Left lung (tissue), 14 donors: ENCODE measurements at places on chromosomes 5 and 9. TPM values are rescaled to one million over a fixed set of nuclear protein-coding genes. Genes with fewer than 3 reads are reported as not detected.

IFNB1 gene
- total RNA-seq = not detected

CTSV gene
- 1.1 TPM for total RNA-seq

OTP gene
- not detected for total RNA-seq

TLX3 gene
- total RNA-seq = not detected

CDKN2A gene
- 1.2 TPM for total RNA-seq

TEX48 gene
- total RNA-seq = not detected

CCDC192 gene
- total RNA-seq = not detected

APBA1 gene
- 2.5 TPM for total RNA-seq

DNA sequence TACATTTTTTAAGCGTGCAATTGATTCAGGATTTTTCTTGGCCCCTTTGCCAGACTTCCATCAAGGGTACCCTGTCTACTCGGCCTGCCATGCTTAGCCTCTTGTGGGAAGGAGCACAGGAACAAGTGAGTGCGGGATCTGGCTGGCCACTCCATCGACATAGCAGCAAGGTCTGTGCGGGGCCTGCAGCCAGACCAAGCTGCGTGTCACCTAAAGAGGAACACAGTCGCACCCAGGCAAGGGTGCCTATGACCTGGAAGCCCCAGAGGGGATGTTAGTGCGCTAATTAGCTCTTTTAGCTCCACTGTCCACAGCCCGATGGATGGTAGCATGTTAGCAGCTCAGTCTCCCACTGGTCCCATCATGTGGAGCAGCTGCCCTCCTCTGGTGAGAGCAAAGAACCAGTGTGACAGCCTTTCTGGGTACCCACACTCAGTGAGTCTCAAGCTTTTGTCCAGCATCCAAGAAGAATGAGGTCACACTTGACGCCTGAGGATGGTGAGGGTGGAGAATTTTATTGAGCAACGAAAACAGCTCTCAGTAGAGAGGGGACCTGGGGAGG is 38.7 kb downstream of the FTMT start:
- no peak overlapping the region for H3K4me3 ChIP-seq
- no peaks in the 10 kb centered on the region for H3K36me3 ChIP-seq
- H3K4me1 ChIP-seq = no peaks in the 10 kb centered on the region
- H3K27me3 ChIP-seq = no peaks in the 10 kb centered on the region

DNA sequence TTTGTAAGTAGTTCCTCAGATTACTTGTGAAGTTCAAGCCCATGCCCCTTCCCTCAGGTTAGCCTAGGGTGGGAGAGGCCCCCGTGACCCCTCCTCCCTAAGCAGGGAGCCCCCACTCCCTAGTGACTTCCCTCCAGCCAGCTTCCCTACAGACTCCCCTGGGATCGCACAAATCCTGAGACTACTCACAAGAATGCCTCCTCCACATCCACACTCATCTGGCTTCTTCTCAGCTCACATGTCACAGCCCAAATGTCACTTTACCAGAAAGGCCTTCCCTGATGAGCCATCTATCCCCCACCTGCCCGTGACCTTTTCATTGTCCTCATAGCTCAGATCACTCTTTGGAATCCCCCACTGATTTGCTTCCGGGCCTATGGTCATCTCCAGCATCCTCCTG is 96.7 kb upstream of the ARAP3 start:
- DNase-seq = no peak
- no peaks in the 10 kb centered on the region for H3K27me3 ChIP-seq
- no peak overlapping the region for H3K4me3 ChIP-seq

DNA sequence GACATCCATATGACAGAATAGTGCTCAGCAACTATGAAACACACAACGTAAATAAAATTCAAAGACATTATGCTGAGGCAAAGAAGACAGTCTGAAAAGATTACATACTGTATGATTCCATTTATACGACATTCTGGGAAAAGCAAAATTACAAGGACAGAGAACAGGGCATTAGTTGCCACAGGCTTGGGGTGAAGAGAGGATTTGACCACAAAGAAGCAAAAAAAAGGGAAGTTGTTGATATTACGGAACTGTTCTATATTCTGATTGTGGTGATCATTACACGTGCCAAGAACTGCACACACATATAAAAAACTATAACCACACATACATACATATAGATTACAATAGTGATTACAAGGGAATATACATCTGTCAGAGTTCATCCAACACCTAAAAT is 24.1 kb downstream of the CDK5RAP2 start:
- no peaks in the 10 kb centered on the region for H3K27me3 ChIP-seq
- H3K4me3 ChIP-seq = no peak overlapping the region
- DNase-seq = no peak
- no peaks in the 10 kb centered on the region for H3K4me1 ChIP-seq
- H3K27ac ChIP-seq = no peak overlapping the region

DNA sequence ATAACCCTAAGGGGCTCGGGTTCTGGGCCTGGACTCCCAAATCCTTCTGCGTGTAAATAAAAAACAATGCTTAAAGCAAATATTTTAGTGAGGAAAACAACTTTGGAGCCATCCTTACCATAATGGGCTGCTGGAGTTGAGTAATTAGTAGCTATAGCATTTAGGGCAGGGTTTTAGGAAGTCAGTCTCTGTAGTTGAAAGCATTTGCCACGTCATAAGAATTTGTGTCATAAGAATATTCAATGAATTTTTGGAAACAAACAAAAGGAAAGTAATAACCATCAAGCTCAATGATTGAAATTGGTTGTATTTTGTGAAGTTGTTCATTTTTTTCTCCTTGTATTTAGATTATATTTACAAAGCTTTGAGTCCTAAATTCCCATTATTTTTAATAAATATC is 114.8 kb upstream of the ELL2 start:
- H3K4me1 ChIP-seq = no peaks in the 10 kb centered on the region
- H3K36me3 ChIP-seq = no peaks in the 10 kb centered on the region
- no peak overlapping the region for H3K4me3 ChIP-seq
- no peak overlapping the region for H3K27ac ChIP-seq
- no peaks in the 10 kb centered on the region for H3K27me3 ChIP-seq
- DNase-seq = no peak

DNA sequence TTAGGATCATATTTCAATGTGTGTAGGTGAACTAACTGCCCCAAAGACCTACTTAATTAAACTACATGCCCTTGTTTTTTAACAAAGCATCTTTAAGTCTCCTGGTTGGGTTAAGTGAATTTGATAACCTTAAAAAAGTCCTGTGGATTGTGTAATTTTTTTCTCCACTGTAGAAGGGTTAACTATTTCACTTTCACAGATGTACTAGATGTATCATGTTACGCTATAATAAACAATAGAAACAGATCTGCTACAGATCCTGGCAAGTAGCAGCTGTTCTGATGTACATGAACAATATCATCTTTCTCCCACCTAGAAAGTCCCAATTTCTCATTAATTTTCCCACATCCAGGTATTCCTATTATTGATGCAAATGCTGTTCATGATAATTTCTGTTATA is 18.9 kb downstream of the KIF24 start:
- H3K4me1 ChIP-seq = no peaks in the 10 kb centered on the region
- no peak overlapping the region for H3K27ac ChIP-seq
- H3K4me3 ChIP-seq = no peak overlapping the region
- no peaks in the 10 kb centered on the region for H3K36me3 ChIP-seq
- DNase-seq = no peak
- no peaks in the 10 kb centered on the region for H3K27me3 ChIP-seq

- H3K4me3 ChIP-seq = no peak overlapping the region
- no peak for DNase-seq
- peaks cover 28% of the 10 kb centered on the region for H3K27me3 ChIP-seq
- H3K27ac ChIP-seq = no peak overlapping the region
- peaks cover 8% of the 10 kb centered on the region for H3K4me1 ChIP-seq
- H3K36me3 ChIP-seq = no peaks in the 10 kb centered on the region
Measured at GRCh38 chr5:35233121-35233520, 2.8 kb upstream of the PRLR start.

- no peak overlapping the region for H3K4me3 ChIP-seq
- H3K27me3 ChIP-seq = peaks cover 22% of the 10 kb centered on the region
- H3K27ac ChIP-seq = no peak overlapping the region
- DNase-seq = no peak
- peaks cover 72% of the 10 kb centered on the region for H3K4me1 ChIP-seq
Measured at GRCh38 chr5:36688722-36689121, 82.3 kb downstream of the SLC1A3 start.

GRCh38 chr9:692636-693129 is 148.8 kb upstream of the DMRT1 start:
- no peak for DNase-seq
- no peaks in the 10 kb centered on the region for H3K27me3 ChIP-seq
- H3K27ac ChIP-seq = peak overlapping the region; percentile 77

- no peaks in the 10 kb centered on the region for H3K36me3 ChIP-seq
- no peak overlapping the region for H3K27ac ChIP-seq
- H3K27me3 ChIP-seq = no peaks in the 10 kb centered on the region
- DNase-seq = no peak
Measured at GRCh38 chr5:14854799-14855198, 16.8 kb downstream of the ANKH start.

DNA sequence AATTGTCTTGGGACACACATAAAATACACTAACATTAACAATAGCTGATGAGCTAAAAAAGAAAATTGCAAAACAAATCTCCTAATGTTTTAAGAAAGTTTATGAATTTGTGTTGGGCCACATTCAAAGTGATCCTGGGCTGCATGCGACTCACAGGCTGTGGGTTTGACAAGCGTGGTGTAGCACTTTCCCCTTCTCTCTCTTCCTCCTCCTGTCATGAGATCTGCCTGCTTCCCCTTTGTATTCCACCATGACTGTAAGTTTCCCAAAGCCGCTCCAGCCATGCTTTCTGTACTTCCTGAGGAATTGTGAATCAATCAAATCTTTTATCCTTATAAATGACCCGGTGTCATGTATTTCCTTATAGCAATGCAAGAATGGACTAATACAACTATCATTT is 178.0 kb downstream of the TLR4 start:
- H3K4me3 ChIP-seq = no peak overlapping the region
- no peak overlapping the region for H3K27ac ChIP-seq
- no peaks in the 10 kb centered on the region for H3K4me1 ChIP-seq
- no peaks in the 10 kb centered on the region for H3K27me3 ChIP-seq
- H3K36me3 ChIP-seq = no peaks in the 10 kb centered on the region
- DNase-seq = no peak

DNA sequence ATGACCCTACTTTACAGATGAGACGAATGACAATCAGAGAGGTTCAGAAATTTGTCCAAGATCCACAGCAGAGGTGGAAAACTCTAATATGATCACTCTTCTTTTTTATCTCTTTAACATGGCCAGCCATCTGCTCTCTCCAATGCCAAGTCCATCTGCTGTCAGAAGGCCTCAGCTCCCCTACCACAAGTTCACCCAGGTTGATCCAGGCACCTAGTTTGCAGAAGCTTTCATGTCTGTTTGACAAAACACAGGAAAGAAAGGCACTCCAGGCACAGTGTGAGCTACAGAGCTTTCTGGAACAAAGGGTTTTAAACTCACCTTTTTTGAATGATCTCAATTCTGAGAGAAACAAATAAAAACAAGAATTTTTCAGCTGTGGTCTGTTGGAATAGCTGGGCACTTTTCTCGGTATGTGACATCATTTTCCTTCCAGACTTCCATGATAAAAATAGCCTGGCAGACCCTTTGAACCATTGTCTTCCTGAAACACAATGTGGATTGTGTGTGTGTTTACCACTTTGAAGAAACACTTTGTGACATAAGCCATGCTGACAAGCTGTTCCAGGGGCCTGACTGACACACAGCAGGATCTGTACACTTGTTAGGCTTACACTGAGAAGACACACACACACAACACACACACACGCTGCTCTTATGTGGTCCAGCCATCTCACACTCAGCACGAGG is 214.3 kb downstream of the AGTPBP1 start:
- H3K27ac ChIP-seq = peak overlapping the region; percentile 33
- no peak overlapping the region for H3K4me3 ChIP-seq
- no peak for DNase-seq
- peaks cover 15% of the 10 kb centered on the region for H3K4me1 ChIP-seq
- no peaks in the 10 kb centered on the region for H3K27me3 ChIP-seq
- H3K36me3 ChIP-seq = no peaks in the 10 kb centered on the region

DNA sequence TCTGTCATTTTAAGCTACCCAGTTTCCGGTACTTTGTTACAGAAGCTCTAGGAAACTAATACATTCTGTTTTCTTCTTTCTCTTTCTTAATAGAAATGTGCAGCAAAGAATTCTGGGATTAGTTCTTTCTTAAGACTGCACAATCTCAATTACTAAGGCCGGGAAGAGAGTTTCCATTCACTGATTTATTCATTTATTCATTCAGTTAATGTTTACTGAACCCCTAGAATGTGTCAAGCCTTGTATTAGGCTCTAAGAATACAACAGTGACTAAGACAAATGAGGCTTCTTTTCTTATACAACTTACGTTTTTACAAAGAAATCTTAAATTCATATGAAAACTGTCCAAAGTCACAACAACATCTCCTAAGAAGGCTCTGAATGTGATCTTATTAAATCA is 27.5 kb upstream of the THG1L start:
- no peaks in the 10 kb centered on the region for H3K27me3 ChIP-seq
- no peak overlapping the region for H3K4me3 ChIP-seq
- H3K27ac ChIP-seq = no peak overlapping the region
- no peaks in the 10 kb centered on the region for H3K4me1 ChIP-seq

- DNase-seq = no peak
- no peak overlapping the region for H3K4me3 ChIP-seq
- no peak overlapping the region for H3K27ac ChIP-seq
Measured at GRCh38 chr9:113650207-113651131, 186.9 kb downstream of the RGS3 start.

- peaks cover 74% of the 10 kb centered on the region for H3K27me3 ChIP-seq
- H3K27ac ChIP-seq = peak within 1 kb of the TSS; percentile 68
- peak within 1 kb of the TSS; percentile 62 for H3K4me3 ChIP-seq
- peaks cover 12% of the 10 kb centered on the region for H3K4me1 ChIP-seq
- no peak for DNase-seq
- no peaks in the 10 kb centered on the region for H3K36me3 ChIP-seq
Measured at GRCh38 chr5:32710550-32711361, at the start of gene NPR3. NPR3 (plus strand) TSS chr5:32711321; CDS start chr5:32711777, 456 bp downstream.

DNA sequence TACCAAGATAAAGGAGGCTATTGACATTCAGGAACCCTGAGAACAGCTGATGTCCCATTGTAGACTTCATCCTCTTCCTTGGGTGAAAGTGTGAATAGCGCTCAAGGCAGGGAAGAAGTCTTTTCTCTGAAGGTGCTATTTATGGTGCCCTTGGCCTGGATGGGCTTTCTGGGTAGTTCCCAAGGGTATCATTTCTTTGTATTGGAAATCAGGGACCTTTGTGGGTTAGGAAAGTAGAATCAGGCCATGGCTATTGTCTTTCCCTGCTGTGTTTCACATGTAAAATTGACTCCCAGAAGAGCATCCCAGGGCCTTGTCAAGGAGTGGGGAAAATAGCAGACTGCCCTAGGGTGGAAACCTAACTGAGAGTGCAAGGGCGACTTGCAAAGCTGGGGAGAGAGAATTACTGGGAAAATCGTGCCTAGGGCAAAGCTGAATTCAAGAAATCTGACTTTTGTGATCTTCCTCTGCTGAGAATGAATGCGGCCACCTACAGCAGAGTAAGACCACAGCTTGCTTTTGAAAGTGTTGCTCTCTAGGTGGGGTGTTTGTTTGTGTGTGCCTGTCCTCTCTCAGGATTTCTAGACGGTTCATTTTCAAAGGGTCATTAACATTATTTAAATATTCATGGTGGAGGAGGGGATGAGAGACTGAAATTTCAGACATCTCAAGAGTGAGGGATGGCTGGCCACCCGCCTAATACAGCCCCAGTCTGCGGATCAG is 160.6 kb downstream of the C9orf152 start:
- no peaks in the 10 kb centered on the region for H3K27me3 ChIP-seq
- peak overlapping the region; percentile 70 for H3K4me3 ChIP-seq
- DNase-seq = no peak
- H3K4me1 ChIP-seq = no peaks in the 10 kb centered on the region
- no peak overlapping the region for H3K27ac ChIP-seq

- no peaks in the 10 kb centered on the region for H3K36me3 ChIP-seq
- H3K4me3 ChIP-seq = no peak overlapping the region
- H3K27me3 ChIP-seq = no peaks in the 10 kb centered on the region
- no peak for DNase-seq
- no peaks in the 10 kb centered on the region for H3K4me1 ChIP-seq
Measured at GRCh38 chr9:84834426-84834825, 164.9 kb downstream of the NTRK2 start.
